Memory B cell (primary cell): ENCODE measurements at places on chromosomes 11 and 22.

DNA sequence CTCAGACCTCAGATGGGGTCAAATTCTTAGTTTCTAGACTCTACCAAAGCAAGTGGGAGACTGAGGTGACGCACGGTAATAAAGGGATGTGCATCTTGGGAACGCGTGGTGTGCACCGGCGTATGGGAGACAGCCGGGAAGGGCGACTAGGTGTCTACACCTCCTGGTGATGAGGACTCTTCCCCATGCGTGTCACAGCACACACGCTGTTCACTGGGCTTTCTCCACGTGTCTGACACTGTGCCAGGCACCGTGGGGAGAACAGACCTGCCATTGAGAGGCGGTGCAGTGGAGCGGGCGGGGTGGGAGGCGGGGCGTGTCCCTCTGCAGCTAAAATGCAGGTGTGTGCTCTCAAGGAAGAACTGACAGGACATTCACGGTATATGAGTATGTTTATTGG is 5.3 kb downstream of the FXYD6 start:
- no peak for DNase-seq

- DNase-seq, result no peak
These were observed 53.9 kb downstream of the USP47 start for GRCh38 chr11:11895672-11896071.

- no peak for DNase-seq
These were observed 106.4 kb downstream of the BRD1 start for GRCh38 chr22:49721211-49721763.

GRCh38 chr22:39526736-39527171 is 5.8 kb downstream of the RPS19BP1 start:
- DNase-seq, result no peak

DNA sequence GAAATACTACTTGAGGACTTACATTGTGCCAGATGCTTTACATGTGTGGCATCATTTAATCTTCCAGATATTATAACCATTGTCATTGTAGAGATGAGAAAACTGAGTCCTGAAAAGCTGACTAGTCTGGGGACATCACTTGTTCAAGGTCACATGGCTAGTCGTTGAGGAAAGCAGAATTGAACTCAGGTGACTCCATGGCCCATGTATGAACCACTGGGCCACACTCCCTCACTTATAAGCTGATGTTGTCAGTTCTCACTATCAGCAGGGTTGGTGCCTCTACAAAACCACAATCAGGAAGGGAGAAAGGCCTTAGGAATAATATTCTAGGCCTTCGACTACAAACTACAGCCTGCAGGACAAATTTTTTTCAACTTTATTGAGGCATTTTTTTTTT is 26.1 kb upstream of the ADA2 start:
- no peak for DNase-seq

- no peak for DNase-seq
These were observed 3.9 kb downstream of the MALAT1 start for GRCh38 chr11:65502555-65503367.

- no peak for DNase-seq
These were observed 177.4 kb upstream of the BLID start for GRCh38 chr11:122293296-122294023.

- DNase-seq, result no peak
These were observed 1132.1 kb upstream of the CNTN5 start for GRCh38 chr11:97888641-97889040.

GRCh38 chr22:43550024-43550620 is 138.3 kb downstream of the MPPED1 start:
- DNase-seq, result no peak

- no peak for DNase-seq
These were observed 26.9 kb downstream of the CEP164 start for GRCh38 chr11:117354550-117354949.

DNA sequence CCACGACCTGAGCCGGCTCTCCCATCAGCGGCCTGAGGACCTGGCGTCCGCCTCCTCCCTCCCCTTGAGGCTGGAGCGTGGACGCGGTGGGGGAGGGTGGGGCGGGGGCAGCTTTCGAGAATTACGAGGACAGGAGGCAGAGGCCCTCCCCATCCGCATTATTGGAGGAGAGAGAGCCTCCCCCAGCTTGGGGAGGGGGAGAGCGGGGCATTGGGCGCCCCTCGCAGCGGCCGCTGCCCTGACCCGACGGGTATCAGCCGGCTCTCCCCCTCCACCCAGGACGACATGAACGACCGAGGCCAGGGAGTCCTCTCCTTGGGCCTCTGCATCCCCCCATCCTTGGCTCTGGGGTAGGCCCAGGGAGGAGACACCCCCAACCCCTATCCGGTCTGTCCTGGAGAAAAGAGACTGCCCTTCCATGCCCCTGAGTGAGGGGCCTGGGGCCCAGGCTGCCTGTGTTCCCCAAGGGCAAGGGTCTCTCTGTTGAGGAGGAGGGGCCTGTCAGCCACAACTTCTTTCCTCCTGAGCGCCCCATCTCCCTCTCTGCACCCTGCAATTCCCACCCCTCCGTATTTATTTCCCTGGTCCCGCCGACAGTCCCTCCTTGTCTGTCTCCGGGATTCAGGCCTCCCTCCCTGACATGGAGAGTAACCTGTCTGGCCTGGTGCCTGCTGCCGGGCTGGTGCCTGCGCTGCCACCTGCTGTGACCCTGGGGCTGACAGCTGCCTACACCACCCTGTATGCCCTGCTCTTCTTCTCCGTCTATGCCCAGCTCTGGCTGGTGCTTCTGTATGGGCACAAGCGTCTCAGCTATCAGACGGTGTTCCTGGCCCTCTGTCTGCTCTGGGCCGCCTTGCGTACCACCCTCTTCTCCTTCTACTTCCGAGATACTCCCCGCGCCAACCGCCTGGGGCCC is 495 bp downstream of the GPR137 start:
- no peak for DNase-seq

DNA sequence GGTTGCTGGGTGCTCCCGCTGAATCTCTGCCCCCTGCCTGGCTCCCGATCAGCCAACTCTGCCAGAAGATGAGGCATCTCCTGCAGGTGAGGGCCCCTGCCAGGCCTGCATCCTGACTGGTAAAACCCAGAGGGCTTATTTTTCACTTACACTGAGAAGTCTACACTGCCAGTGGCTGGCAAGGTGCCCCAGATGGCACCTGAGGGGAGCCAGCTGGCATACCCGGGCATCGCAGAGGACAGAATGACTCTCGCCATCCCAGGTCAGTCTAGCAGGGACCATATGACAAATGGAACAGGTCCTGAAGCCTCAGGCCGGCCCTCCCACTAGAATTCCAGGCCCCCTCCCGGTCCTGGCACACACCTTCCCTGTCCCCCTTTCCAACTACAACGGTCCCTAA is 30.9 kb downstream of the MACROD1 start:
- DNase-seq, result no peak

DNA sequence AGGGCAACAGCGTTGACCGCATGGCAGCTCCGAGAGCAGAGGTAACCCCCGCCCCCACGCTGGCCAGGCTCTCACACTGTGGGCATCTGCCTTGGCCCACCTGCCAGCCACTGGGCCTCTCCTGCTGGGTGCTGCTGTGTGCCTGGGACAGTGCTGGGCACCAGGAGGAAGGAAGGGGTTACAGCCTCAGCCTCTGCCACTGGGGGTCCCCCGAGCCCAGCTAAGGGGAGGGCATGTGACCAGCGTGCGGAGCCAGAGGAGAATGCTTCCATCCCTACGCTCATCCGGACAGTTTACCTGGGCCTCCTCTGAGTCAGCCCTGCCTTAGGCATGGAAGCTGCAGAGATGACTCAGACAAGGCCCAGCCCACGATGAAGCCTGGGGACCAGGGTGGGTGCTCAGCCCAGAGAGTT is 10.9 kb downstream of the NCF4 start:
- DNase-seq, result no peak

DNA sequence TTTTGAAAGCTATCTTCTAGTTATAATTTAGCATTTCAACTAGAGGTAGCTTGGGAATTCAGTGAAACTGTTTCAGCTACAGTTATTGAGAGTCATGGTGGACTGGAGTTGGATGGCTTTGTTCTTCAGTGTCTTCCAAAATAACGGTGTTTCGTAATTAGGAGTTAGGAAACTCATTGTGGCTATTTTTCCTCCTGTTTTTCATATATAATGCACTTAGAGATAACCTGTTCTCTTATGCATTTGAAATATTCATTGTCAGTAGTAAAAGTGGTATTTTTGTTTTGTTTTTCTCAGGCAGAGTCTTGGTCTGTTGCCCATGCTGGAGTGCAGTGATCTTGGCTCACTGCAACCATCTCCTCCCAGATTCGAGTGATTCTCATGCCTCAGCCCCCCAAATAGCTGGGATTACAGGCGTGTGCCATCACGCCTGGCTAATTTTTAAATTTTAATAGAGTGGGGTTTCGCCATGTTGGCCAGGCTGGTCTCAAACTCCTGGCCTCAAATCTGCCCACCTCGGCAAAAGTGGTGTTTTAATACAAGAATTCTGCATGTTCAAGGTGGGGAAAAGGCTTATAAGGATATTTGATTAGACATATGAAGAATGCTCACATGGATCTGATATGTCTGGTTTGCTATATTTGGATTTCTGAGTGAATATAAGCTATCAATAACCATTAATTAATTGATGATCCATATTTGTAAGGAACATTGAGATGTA is 12.7 kb downstream of the PDHX start:
- DNase-seq, result no peak

GRCh38 chr11:112650527-112650926 is 310.7 kb upstream of the NCAM1 start:
- no peak for DNase-seq

- no peak for DNase-seq
These were observed 21.2 kb downstream of the SUN2 start for GRCh38 chr22:38734421-38735100.
